ENCODE measurements at places on chromosomes 4 and X.
A peak's percentile ranks its signal among the peaks of the same experiment; 100 is the strongest.

- DNase-seq, result peak; percentile 53
These were observed 1.4 kb downstream of the MAGED1 start for GRCh38 chrX:51894697-51895336.

- DNase-seq, result no peak
These were observed 190.4 kb downstream of the ARAP2 start for GRCh38 chr4:36053930-36054329.

DNA sequence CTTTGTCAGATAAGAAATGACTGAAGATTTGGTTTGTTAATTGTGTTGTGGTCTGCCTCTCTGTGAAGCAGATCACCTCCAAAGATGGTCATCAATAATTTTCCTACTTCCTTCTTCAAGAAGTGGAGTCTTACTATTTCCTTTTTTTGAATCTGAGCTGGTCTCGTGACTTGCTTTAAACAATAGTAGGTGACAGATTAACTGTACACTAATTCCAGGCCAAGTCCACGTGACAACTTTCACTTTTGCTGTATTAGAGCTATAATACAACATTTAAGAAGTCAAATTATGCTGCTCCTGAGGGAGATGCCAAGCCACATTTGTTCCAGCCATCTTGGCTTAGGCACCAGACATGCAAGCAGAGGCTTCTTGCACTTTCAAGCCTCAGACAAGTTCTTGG is 393.8 kb upstream of the GRID2 start:
- no peak for DNase-seq

DNA sequence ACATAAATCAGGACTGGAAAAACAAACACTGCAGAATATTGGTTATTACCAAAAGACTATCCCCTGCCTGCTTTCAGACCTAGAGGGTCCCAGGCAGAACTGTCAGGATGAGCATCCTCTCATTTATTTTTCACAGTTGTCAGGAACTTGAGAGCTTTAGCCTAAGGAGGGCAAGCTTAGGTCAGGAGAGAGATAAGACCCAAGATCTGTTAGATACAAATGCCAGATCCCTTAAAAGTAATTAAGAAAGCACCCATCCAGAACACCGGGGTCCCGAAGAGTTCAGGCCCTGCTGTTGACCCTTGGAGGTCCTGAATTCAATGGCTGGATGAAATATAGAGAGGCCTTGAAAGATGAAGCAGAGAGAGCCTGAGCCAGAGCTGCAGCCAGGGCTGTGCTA is 5.9 kb upstream of the MAGEB3 start:
- DNase-seq, result no peak

- DNase-seq, result no peak
These were observed 109.9 kb downstream of the SH3RF1 start for GRCh38 chr4:169160825-169161224.

GRCh38 chr4:4412641-4413372 is 25.9 kb downstream of the NSG1 start:
- DNase-seq, result no peak

GRCh38 chr4:168695288-168695687 is 198.4 kb downstream of the PALLD start:
- DNase-seq, result no peak

DNA sequence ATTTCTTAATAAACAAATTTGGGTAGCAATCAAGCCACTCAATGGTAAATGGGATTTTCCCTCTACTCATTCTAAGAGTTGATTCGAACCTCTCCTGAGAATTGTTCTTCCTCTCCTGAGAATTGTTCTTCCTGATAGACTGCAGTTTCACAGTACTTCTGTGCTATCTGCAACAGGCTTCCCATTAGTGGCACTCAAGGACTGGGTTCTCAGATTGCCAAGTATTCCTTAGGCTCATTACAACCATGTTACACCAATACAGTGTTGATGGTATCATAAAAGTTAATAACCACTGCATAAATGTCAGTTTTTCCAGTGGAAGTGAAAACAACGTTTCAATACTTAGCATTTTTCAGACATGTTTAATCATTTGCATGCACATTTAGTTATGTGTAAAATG is 201.6 kb downstream of the FRMPD4 start:
- DNase-seq, result no peak

GRCh38 chr4:9867751-9868425 is 86.5 kb downstream of the DRD5 start:
- no peak for DNase-seq

GRCh38 chr4:3468804-3469203 is 5.7 kb downstream of the DOK7 start:
- no peak for DNase-seq

DNA sequence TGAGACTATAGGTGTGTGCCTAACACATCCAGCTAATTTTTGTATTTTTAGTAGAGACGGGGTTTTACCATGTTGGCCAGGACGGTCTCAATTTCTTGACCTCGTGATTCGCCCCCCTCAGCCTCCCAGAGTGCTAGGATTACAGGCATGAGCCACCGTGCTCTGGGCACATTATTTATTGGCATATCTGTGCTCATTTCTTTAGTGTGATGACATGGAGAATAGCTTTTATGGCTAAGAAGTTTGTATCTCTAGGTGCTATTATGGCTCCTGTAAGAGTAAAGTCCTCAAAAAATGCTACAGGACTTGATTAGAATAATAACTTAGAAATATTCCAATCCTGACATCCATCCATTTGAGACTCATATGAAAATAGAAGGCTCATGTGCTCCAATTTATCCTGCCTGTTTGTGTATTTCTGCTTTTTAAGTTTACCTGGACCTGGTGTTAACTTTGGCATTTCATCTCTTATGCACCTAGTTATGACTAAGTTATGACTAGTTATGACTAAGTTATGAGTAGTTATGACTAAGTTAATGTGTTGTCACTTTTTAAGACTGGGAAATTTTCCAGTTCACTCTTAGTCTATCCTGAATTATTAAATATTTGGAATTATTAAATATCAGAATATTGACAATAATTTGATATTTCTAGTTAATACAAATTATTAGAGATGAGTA is 36.4 kb upstream of the UNC5C start:
- no peak for DNase-seq

DNA sequence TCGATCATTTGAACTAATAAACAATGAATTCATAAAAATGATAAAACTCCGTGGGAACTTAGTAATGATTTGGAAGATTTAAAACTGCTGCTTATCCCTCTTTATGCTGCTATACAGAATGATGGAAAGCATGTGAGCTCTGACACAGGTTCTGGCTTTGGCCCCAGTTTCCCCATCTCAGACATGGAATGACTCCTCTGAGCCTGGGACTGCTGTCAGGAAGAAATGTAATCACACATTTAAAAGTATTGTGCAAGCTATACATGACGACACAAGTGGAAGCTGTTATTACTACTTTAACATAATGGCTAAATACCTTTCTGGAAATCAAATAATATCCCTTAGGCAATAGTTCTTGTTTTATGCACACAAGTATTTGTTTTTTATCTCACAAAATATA is 161.7 kb downstream of the DCHS2 start:
- DNase-seq, result no peak
